A172 (cell line): ENCODE measurements at places on chromosomes 5 and 9. TPM values are rescaled to one million over a fixed set of nuclear protein-coding genes. Genes with fewer than 3 reads are reported as not detected.
A peak's percentile ranks its signal among the peaks of the same experiment; 100 is the strongest.

- DNase-seq = peak; percentile 93
Observed at GRCh38 chr9:110031511-110032173, 176.3 kb downstream of the C9orf152 start.

- DNase-seq = no peak
Observed at GRCh38 chr5:58040846-58041245, 419.0 kb downstream of the PLK2 start.

DNA sequence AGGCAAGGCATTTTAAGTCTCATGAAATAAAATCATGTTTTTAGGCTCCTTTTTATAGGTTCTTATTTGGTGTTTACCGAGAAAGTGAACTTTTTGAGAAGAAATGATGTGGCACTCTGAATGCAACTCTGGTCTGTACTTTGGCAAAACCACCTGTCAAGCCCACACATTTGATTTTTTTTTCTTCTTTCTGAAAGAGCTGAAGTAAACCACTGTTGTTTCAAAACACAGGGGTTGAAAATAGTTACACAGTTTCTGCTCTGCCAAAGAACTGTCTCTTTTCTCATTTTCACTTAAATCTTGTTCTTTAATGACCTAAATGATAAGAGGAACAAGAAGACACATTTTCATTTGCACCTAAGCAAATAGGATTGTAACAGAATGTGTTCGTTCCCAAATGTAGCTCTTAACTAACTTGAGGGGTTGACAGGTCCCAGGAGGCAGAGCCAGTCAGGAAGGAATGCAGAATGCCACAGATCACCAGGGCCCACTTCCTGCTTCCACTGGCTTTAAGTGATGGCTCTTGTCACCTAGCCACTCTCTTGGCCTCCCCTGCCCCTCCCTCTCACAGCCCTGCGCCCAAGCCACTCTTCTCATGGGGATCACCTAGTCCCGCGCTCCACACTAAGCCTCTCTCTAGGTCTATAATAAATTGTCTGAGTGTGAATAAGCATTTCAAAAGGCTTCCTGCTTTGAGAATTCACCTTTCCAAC lies 47.3 kb downstream of the MED27 start:
- DNase-seq = peak; percentile 11

Gene NIPSNAP3A
- 103 and 105 TPM in 2 replicates for total RNA-seq
